Gastrocnemius medialis (tissue), 4 donors: ENCODE measurements at places on chromosomes 3 and 15.

GRCh38 chr3:177057768-177058167 lies 139.5 kb downstream of the TBL1XR1 start:
- DNase-seq = no peak

DNA sequence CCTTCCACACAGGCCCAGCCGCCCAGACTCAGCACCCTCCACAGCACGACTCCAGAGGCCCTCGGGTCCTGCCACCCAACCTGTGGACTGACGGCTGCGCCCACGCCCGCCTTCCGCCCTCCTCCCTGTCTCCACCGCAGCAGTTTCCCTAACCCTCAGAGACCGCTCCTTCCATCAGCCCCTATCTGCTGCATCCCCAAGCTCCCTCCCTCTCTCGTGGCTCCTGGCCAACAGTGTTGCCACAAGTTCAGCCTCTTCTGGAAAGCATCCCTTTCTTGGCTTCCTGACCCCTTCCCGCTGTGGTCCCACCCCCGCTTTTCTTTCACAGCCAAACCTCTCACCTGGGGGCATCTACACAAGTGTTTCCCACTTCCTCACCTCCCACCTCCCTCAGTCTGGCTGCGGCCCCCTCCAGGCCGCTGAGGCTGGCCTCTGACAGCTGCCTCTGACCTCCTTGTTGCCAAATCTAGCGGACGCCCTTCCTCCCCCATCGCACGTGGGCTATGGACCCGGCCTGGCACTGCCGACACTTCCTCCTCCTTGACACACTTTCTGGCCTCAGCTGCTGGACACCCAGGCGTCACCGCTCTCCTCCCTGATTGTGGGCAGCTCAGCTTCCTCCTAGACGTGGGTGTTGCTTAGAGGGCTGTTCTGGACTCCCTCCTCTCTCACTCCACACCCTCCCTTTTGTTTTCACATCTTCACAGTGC lies 168.8 kb upstream of the TLE3 start:
- DNase-seq = peak; percentile 71

- no peak for DNase-seq
Measured at GRCh38 chr3:27561576-27561975, 77.4 kb upstream of the SLC4A7 start.

DNA sequence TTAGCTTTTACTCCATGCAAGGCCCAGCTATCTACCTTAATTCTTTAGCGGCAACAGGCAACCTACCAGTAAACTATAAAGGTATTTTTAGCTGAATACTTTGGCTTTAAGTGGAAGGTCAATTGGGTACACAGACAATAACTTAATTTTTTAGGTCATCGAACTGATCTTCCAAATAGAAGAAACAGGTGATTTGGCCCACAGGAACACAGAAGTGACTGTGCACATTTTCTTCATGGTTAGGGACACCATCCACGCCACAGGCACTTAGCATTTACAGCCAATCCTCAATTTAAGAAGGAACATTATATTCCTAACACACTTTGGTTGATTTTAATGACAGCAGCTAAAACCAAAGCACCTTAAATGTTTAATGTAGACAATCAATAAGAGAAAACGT lies 1.9 kb downstream of the ARPP19 start:
- DNase-seq = no peak

- DNase-seq = no peak
Measured at GRCh38 chr3:4685673-4686345, 192.7 kb downstream of the ITPR1 start.

DNA sequence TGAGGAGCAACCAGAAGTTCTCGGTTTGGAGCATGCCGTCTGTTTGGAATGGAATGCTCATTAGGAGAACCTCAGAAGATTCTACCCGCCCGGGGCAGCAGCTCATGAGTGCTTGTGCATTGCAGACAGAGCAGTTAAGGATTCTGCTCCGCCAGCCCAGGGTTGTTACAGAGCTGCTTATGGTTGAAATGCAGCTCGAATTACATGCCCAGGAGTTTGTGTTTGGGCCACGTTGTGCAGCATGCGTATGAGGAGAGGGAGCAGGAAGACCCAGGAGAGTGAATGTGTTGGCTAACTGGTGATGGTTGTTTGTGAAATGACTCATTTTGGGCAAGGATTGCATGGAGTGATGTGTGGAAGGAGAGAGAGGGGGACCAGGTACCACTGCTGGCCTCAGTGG lies 9.0 kb downstream of the FGD5 start:
- no peak for DNase-seq

DNA sequence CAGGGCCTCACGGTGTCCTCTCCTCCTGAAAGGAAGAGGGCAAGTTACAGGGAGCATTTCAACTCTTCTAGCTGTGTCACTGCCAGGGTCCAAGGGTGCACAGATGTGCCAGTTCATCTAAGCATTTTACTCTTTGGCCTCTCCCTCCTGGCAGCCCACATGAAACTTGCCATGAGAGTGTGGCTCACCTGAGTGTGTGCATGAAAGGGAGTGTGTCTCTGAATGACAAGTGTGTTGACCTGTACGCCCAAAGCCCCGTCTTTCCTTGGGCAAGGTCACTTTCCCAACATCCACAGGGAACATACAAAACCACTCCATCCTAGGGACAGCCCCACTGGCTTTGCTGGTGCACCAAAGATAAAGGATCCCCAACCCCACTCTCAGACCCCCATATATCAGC lies 280.0 kb downstream of the NTRK3 start:
- DNase-seq = no peak

- DNase-seq = peak; percentile 10
Measured at GRCh38 chr3:72485641-72486040, 362.6 kb downstream of the SHQ1 start.

DNA sequence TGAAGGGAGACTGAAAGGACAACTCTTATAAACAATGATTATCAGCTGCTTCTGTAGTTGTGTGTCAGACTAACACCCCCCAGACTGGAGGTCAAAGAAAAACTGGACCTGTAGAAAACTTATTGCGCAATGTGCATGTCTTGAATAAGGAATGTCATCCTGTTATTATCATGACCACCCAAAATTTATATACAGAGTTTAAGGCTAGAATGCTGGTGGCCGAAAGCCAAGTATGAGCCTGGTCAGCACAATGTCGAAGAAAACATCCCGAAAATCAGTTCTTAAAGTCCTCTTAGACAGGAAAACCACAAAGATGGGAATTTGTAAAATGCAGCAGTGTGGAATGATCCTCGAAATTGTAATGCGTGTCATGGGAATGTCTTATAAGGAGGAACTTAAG lies 29.3 kb downstream of the RFTN1 start:
- DNase-seq = no peak

GRCh38 chr15:78004919-78005634 lies 72.4 kb downstream of the TBC1D2B start:
- peak; percentile 95 for DNase-seq

DNA sequence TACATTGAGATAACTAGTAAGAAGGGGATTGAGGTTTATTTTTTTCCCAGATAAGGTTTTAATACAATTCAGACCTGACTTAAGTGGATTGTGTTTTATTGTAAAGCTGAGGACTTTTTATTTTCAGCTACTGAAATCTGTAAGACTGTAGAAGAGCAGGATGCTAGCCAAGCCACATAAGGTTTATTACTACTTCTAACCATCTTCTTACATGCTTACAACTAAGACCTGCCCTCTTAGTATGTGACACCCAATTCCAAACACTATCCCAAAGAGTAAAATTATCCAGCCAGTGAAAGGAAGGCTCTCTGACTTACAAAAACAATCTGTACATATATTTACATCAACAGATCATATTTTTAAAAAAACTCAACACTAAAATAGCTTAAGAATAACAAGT lies 564.5 kb upstream of the NAALADL2 start:
- no peak for DNase-seq

GRCh38 chr3:126557415-126557745 lies 1.4 kb downstream of the C3orf22 start:
- no peak for DNase-seq

DNA sequence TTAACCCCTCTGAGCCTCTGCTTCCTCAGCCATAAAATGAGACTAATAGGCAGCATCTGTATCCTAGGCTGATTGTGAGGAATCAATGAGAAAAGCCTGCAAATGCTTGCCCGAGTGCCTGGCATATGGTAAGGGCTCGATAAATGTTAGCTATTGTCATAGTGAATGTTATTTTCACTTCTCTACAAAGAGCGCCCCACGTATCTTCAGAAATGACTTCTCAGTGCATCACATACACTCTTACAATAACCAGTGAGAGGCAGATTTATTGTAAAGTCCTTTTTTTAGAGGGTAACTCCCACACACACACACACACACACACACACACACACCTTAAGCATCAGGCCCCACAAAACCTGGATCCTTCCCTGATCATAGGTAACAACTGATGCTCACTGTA lies 60.5 kb upstream of the SPATA12 start:
- no peak for DNase-seq

DNA sequence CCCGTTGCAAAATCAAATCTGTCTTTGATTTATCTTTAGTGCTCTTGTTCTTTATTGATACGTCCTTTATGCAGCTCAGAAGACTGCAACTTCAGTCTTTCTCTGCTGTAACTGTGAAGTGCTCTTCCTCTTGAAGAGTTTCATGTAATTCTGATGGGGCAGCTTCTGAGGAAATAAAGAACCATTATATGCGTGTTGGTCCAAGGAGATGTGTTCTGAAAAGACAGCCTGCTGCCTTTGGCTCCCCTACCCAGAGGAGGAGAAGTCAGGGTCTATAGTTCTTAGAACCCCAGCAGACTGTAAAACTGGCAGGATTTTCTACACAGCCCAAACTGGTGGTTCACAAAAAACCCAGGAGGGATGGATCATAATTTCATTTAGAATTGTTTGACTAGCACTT lies 22.4 kb upstream of the ABHD10 start:
- no peak for DNase-seq

DNA sequence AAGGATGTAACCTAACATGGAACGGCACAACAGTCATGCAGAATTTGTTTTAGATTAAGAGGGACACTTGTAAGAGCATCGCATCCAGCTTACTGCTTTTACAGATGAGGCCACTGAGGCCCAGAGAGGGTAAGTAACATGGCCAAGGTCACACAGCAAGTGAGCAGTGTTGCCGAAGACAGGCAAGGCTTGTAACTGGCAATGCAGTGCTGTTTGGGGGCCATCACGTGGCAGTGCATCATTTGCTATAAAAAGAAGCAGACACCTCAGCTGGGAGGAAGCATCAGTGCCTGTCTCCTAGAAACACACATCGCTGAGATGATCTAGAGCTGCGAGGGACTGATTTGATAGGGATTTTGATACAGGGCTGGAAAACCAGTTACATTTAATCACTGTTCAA lies 108.2 kb upstream of the PROK2 start:
- DNase-seq = no peak

DNA sequence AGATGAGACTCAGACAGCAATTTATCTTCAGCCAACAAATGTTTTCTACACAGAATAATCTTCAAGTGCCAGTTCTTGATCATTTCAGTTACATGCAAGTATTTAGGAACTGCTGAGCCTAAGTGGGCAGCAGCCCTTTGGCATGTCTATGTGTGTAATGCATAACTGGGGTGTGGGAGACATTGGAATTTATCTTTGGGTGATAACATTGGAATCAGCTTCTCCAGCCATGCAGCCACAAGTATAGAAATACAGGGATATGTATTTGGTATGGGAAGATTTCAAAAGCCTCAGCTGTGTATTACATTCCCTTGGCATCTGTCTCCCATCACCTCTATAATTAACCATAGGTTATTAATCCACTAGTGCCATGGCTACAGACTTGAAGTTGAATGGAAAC lies 63.4 kb upstream of the FOXP1 start:
- no peak for DNase-seq

DNA sequence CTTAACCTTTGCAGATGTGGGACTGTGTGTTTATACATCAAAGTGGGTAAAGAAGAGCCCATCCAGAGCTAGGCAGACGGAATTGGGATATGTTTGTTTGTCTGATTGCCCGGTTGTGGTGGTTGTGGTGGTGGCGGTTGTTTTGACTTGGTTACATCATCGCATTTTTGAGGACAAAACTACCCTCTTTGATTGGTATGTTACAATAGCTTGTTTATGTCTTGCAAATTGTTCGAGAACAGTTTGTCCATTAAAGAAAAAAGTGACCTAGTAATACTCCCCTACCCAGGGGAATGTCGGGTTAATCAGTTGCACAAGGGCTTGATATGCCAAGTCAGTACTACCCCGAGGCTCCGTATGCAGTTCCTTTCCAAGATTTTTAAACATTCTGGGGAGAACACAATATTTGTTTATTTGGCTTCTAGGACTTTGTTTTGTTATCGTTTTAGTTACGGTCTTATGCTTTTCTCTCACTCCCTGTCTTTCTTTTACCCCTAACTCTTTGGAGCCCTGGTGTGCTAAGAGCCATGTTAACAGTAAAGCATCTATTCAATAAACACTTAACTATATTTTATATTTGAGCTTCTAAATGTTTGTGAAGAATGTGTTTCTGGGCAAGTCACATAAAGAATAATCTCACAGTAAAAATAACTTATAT lies 315.4 kb downstream of the LPP start:
- DNase-seq = peak; percentile 32

- no peak for DNase-seq
Measured at GRCh38 chr3:127084401-127084990, 101.6 kb downstream of the PLXNA1 start.

DNA sequence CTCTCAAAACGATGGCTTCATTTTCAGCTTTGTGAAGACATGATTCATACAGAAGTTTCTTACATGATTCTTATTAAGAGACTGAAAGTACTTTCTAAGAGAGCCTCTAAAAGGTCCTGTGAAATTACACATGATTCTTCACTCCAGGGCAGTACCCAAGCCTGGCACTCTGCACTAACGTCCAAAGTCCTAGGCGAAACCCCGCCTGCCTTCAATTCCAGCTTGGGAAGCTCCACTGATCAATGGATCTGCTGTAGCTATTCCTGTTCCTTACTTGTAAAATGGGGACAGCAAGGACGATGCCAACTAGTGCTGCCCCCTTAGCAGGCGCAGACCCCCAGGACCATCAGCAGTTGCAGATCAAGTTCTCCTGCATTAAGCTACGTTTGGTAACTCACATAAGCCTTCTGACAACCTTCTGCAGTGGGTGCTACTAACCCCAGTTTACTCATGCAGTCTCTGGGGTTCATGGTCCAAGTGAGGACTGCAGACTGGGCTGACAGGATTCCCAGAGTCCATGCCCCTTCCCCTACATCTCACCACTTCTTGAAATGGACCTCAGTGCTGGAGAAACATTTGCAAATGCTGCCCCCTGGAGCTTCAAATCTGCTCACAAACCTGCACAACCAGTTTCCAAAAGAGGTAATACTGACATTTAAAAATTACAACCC lies 10.6 kb downstream of the CHCHD4 start:
- no peak for DNase-seq

GRCh38 chr3:100602506-100603444 lies 6.6 kb upstream of the ADGRG7 start:
- no peak for DNase-seq

DNA sequence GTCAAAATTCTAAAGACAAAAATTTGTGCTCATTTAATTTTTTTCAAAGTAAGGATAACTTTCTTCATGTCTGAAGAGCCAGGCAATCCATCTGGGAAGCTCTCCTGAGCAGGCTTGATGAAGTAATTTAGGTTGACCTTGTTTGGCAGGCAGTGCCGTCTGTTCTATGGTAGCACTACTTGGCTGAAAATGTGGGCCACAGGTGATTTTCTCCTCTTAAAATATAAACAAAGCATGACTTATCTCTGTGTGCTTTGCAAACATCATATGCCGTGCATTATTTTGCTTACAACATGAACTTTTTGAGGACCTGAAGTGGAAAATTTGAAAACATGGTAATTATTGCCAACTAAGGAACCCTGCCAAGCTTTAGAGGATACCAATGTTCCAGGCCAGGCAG lies 143.2 kb downstream of the RAP2B start:
- no peak for DNase-seq
